Cardiac septum (tissue), 1 donor: ENCODE measurements at places on chromosomes 7 and 10.
A peak's percentile ranks its signal among the peaks of the same experiment; 100 is the strongest.

GRCh38 chr7:18426564-18427226, 68.9 kb upstream of the HDAC9 start:
- DNase-seq: no peak

DNA sequence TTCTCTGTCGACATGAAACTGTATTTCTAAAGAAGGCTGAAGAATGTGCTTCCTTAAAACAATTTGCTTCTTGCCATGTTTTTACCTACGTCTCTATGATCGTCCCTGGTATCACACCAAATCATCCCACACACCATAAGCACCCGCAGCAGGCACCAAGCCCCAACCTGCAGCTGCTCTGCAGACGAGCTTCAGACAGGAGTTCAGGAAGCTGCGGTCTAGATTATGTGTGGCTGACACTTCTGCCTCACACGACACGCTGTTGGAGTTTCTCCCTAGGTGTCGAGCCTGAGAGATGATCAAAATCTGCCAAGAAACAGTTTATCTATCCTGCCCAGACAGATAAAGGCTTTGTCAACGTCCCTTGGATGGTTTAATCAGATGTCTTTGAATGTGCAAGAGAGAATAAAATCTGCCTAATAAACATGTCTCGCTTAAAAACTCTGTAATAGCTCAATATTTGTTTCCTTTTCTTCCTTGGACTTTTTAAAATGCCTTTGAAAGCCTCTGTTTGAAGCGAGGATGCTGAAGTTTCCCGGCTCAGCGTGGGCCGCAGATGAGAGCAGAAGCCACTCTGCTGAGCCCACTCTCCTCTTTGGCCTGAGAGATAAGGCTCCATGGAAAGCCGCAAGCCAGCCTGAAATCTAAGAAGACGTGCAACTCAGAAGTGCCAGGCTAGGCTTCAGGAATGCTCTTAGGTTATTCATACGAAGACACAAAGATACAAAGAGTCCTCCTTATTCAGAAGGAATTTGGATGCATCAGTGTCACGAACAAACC, 158.3 kb upstream of the PFKP start:
- DNase-seq: no peak

- no peak for DNase-seq
Observed at GRCh38 chr7:40795607-40796006, 660.8 kb downstream of the SUGCT start.

DNA sequence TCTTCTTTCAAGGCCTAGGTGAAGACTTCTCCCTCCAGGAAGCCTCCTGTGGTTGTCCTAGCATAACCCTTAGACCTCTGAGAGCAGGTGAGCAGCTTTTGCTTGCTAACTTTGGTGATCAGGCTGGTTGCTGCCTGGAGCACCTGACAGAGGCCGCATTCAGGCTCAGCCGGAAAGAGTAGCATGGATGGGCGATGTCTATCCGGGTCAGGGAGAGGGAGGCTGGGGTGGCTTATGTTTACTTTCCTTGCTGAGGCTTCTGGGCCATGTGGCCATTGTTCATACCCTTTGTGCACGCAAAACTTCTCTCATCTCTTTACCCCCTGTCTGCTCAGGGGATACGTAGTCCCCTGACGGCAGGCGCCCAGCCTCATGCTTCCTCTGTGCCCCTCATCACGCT, 27.4 kb upstream of the PCBD1 start:
- DNase-seq: no peak

GRCh38 chr10:86267286-86268195, 99.1 kb downstream of the GRID1 start:
- DNase-seq: peak; percentile 58
